Ovary (tissue), 10 donors: ENCODE measurements at places on chromosomes 6 and 20. TPM values are rescaled to one million over a fixed set of nuclear protein-coding genes. Genes with fewer than 3 reads are reported as not detected.

The KCNQ2 gene
- not detected for total RNA-seq

The PXMP4 gene
- 11.8 TPM for total RNA-seq

The RNF182 gene
- 1.8 TPM for total RNA-seq

The ENPP5 gene
- 4.7 TPM for total RNA-seq

The TRAPPC3L gene
- not detected for total RNA-seq

- no peak for DNase-seq
These were observed 27.0 kb downstream of the CST9L start for GRCh38 chr20:23541330-23541729.

DNA sequence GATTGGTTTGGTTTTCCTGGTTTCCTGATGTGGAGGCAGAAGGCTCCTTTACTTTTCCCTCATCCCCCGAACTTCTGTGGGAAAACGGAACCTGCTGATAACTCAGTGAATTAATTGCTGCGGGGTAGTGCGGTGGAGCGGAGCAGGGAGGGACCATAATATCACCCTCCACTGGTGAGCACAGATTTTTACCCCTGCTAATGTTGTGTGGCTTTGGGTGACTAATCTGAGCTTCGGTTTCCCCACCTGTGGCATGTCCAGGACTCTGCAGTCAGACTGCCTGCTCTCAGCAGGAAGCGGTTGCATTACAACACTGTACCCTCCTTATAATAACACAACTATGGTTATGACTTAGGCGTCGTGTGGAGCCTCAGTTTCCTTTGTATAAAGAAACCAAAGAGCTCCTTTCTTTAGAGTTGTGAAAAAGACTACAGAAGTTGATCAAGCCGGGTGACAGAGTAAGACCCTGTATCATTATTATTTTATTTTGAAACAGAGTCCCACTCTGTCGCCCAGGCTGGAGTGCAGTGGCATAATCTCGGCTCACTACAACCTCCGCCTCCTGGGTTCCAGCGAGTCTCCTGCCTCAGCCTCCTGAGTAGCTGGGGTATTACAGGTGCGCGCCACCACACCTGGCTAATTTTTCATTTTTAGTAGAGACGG is 2.2 kb upstream of the ID1 start:
- DNase-seq = no peak

- DNase-seq = no peak
These were observed 25.8 kb downstream of the SNRNP48 start for GRCh38 chr6:7615611-7616383.

DNA sequence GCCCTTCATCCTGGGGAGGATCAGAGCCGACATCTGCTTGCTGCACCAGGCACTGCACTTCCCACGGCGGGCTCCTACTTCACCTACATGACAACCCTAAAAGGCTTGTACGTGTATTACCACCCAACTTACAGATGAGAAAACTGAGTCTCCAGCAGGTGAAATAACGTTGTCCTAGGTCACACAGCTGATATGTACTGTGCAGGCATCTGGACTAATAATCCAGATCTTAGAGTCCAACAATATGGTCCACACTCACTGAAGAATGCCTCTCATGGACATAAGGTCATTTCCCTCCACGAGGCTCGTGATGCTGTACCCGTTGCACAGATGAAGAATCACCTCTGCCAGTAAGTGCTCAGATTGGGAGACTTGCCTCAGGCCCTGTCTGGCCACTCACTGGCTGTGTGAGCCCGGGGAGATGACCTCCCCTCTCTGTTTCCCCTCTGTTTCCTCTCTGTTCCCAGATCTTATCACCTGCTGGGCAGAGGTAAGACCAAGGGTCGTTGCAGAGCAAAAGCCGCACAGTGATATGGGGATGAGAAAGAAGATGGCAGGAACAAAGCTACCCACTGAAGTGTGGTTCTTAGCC is 32.1 kb downstream of the TGM2 start:
- DNase-seq = no peak

DNA sequence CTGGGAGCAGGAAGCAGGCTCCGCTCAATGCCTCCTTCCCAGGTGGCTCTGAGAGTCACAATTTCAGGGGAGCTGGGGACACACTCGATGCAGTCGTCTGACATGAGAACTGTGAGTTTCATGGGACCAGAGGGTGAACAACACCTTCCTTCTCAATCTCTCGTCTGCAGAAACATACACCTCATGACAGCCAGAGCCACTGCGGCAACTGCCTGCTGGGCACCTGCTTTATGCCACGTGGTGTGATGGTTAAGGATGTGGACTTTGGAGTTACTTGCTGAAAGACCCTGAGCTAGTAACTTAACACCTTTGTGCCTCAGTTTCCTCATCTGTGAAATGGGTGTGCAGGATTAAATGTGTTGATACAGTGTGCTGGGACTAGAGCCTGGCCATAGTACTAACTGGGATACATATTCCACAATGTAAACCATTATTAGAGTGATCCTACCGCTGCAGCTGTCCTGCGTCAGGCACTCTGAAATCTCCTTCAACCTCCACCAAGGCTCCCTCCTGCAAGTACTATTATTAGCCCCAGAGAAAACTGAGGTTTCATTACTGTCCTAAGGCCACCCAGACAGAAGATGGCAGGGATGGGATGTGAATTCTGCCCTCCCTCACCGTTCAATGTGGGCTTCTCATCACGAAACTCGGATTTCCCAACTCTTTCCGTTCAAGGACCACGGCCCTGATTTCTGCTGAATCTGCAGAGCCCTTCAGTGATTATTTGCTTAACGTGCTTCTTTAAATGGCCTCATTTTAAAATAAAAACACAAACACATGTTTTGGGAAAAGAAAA is 24.4 kb downstream of the SULF2 start:
- DNase-seq = no peak

- no peak for DNase-seq
These were observed 322.1 kb downstream of the RNGTT start for GRCh38 chr6:88641178-88641903.

- no peak for DNase-seq
These were observed 147.4 kb downstream of the FOXC1 start for GRCh38 chr6:1757131-1757530.

GRCh38 chr20:17664025-17664633 is 17.9 kb downstream of the RRBP1 start:
- no peak for DNase-seq

DNA sequence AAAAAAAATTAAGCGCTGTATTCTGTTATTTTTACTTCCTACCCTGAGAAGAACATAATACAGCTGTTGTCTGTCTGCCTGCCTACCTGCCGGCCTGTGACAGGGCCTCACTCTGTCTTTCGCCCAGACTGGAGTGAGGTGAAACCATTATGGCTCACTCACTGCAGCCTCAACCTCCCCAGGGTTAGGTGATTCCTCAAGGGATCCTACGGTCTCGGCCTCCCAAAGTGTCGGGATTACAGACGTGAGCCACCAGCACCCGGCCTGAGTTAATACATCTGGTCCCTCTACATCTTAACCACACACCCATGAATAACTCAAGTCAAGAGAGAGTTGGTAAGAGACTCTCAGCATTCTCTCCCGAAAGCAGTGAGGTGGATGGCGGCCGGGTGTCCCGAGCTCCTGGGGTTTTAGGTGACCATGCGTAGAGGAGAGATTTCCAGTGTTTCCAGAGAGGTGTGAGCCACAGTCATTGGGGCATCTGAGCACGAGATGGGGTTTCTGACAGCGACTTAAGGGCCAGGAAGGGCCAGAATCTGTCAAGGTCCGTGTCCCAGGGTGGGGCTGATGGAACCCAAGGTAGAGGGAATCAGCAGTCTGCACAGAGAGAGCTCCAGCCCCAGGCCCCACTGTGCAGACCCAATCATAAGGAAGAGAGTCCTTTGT is 1954.4 kb upstream of the DEFB115 start:
- no peak for DNase-seq

- no peak for DNase-seq
These were observed 77.2 kb upstream of the MC3R start for GRCh38 chr20:56171087-56172012.

DNA sequence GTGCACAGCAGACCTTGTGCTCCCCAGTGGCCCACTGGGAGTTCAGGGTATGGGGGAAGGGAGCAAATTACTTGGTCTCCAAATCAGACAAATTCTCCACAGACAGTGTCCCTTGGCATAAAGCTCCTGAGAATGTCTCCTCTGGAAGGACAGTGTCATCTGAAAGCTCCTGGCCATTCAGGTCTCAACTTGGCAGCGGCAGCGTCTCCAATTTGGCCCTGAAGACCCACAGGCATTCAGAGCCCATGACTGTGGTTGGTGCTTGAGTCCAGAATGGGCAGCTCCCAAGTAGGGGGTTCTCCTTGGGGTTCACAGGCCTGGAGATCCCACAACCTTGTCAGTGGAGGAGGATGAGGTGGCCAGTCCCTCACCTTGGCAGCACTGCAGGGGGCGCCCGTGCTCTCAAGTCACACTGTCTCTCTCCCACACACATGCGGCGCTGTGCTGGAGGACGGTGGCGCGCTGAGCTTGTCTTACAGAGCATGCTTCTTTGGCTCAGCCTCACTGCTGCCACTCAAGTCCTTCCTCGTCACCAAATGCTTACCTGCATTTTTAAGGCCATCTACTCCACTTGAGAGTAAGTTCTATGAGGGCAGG is 20.7 kb downstream of the DYNLRB1 start:
- DNase-seq = no peak

GRCh38 chr6:67496191-67496590 is 1138.9 kb upstream of the ADGRB3 start:
- no peak for DNase-seq
